ENCODE measurements at places on chromosomes 4 and X. TPM values are rescaled to one million over a fixed set of nuclear protein-coding genes. Genes with fewer than 3 reads are reported as not detected.

GRCh38 chr4:87317527-87317926, 5.2 kb downstream of the HSD17B13 start:
- no peak for DNase-seq

DNA sequence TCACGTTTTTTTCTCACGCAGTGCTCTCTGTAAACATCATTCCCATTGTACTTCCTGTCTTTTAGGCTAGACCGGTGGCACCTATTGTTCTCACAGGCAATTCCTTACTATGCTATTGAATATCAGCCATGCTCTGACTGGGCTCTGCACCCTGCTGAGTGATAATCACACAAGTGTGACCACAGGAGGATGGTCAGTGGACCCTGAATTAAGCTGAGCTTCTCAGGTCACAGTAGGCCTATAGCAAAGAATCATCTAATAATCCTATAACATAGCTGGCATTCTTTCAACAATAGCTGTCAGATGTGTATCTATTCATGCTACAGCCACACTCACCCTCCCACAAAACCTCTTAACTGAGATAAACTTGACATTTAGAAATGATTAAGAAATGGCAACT, 2399.8 kb upstream of the TENM3 start:
- no peak for DNase-seq

DNA sequence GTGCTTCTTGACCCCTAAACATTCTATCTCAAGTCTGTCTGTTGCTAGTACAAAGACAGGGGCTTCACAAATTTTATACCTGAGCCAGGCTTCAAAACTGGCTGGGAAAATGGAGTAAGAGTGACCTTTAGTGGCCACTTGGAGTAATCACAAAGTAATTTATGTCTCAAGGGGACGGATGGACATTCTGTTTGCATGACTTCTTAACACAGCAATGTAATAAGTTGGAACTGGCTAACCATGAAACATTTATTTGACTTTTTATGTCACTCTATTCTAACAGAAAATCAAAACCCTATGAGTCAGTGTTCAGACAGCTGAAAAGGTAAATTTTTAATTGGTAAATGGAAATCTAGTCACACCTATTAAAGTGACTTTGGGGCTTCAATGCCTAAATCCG, 600.6 kb downstream of the ANKRD50 start:
- peak; percentile 37 for DNase-seq

- no peak for DNase-seq
Measured at GRCh38 chr4:106253364-106254129, 62.5 kb downstream of the TBCK start.

DNA sequence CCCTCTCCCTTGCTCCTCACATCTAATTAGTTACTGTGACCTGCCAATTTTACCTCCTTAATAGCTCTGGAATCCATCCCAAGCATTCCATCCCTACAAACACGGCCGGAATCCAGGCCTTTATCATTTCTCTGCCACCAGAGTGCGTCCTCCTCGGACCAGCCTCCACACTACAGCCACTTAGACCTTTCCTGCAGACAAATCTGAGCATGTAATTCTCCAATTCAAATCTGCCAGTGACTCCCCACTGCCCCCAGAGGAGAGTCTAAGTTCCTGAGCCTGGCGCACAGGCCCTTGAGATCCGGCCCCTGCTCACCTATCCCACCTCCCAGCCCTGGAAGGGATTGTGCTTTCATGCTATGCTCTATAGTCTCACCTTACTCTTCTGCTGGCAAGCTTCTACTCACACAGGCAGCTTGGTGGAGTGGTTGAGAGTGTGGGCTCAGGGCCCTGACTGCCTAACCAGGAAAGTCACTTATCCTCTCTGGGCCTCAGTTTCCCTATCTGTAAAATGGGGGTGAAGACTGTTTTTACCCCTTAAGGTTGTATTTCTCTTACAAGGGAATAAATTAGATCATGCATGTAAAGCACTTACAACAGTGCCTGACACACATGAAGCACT, 31.2 kb downstream of the PJA1 start:
- DNase-seq, result no peak

GRCh38 chrX:141439651-141440050, 144.9 kb downstream of the SPANXA1 start:
- DNase-seq, result no peak

GRCh38 chrX:155314260-155314659, 20.2 kb downstream of the CLIC2 start:
- no peak for DNase-seq

- DNase-seq, result no peak
Measured at GRCh38 chrX:118675326-118675965, 52.0 kb upstream of the IL13RA1 start.

GRCh38 chr4:100936661-100937375, 410.5 kb downstream of the PPP3CA start:
- DNase-seq, result no peak

- DNase-seq, result no peak
Measured at GRCh38 chr4:24765376-24765988, 29.9 kb upstream of the SOD3 start.

- no peak for DNase-seq
Measured at GRCh38 chr4:98318521-98318920, 57.3 kb downstream of the RAP1GDS1 start.

DNA sequence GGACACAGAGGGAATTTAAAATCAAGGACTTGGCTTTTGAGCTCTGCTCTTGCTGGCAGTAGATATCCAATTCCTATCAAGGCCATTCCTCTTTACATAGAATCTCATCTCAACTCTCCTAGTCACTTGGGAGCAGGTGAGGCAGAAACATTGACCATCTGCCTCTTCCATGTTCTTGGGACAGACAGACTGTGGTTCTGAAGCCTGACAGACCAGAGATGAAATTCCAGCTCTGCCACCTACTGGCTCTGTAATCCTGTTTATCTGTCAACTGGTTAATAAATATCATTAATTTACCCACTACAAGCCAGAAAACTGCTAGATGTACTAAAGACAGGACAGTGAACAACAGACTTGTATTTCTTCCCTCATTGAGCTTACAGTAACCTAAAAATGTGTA, 300.8 kb downstream of the ADGRL3 start:
- no peak for DNase-seq

- DNase-seq, result no peak
Measured at GRCh38 chrX:16797358-16797757, 11.1 kb downstream of the TXLNG start.

GRCh38 chr4:111066887-111067286, 444.0 kb upstream of the PITX2 start:
- DNase-seq, result peak; percentile 34

DNA sequence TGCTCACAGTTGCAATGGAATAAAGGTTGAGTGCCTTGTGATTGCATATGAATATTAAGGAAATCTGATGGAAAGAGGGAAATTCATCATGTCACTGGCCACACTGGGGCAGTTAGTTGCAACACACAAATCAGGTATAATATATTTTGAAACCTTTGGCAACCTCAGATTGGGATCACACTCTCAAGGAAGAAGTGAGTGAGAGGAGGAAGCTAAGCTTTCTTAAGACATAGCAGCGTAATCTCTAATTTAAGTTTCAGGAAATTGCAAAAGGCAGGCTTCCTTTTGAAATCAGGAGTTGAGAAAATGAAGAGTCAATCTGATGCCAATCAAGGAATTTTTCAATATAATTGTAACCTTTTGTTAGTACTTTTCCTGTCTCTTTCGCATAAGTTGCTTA, 12.3 kb upstream of the CLTRN start:
- no peak for DNase-seq

DNA sequence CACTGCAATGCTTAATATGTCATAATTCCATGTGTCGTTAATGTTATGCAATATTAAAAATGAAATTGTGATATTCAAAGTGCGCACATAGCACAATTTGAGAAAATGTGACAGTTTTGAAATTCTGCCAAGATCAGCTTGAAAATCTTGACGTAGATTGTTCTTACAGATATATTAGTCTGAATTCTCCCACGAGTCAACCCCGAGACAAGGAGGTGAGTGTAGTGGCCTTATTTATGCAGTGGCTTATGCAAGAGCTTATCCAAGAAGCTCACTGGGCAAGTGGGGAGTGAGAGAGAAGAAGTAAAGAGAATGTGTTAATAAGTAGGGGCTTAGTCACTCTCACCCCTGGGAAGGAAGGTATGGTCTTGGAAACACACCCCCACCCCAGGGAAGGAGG, 286.1 kb upstream of the STS start:
- DNase-seq, result no peak

GRCh38 chr4:54872261-54872660, 214.5 kb downstream of the KIT start:
- DNase-seq, result no peak

GRCh38 chrX:20393944-20394343, 127.2 kb upstream of the RPS6KA3 start:
- no peak for DNase-seq

DNA sequence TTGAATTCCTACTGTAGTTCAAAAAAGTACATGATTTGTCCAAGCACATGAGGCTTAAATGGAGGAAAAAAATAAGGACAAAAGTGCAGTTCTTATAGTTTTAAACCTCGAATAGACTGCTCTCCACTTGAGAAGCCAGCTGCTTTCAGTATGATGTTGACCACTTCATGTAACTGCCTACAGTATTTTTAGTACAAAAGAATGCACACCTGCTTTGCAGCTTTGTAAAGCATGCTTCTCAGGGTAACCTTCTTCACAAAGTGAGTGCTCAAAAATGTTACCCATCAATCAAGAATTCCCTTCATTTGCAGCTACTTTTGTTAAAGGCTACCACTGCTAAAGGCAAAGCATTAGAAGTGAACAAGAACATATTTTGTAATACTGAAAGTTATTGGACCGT, 83.4 kb upstream of the FAM47B start:
- no peak for DNase-seq

DNA sequence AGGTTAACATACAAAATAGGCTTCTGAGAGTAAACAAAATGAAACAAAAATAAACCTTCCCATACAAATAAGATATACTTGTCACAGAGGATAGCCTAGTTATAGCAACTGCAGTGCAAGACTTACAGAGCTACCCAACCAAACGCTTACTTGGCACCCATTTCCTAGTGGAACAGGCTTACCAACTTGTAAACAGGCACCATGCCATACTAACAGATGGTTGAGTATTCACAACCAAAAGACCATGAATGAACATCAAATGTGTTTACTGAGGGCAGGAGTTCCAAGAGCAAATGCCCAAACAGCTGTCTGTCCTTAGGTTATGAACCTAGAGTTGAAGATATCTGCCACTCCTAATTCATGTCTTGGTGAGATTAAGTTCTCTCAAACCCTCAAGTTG, 2629.2 kb downstream of the PCDH7 start:
- DNase-seq, result no peak

GRCh38 chr4:99855678-99856077, 38.5 kb downstream of the LAMTOR3 start:
- DNase-seq, result no peak

GRCh38 chrX:138875472-138875871, 164.0 kb upstream of the FGF13 start:
- no peak for DNase-seq

- no peak for DNase-seq
Measured at GRCh38 chrX:78387364-78387763, 60.0 kb upstream of the CYSLTR1 start.

DNA sequence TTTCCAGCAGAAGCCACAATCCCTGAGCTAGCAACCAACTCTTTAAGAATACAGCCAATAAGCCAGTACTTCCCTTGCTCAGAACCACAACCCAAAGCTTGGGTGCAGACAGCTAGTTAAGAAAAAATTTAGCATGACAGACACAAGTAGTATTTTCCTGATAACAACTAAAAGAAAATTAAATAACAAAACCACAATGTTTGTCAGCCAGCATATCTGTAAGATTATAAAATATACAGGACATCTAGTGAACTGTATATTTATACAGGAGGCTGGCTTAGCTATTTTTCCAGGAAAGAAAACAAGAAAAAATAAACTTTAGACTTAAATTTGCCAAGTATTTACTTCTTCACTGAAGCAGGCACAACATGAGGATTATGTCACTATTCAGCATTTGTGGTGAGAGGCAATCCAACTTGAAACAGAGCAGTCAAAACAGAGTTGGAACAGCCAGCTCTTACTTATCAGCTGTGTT, 6.6 kb downstream of the PF4V1 start:
- no peak for DNase-seq

DNA sequence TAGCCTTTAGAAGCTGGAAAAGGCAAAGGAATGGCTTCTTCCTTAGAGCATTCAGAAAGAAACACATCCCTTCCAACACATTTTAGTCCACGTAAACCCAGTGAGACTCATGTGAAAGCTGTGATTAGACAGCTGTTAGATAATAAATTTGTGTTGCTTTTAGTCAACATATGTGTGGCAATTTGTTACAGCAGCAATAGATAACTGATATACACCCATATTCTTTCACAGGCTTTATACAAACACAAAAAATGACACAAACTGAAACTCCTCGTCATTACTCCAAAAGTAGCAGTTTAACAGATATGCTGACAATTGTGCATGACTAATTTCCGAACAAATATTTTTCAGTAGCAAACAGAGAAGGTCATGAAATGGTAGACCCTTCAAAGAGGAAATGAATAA, 65.3 kb downstream of the ANTXR2 start:
- DNase-seq, result no peak

DNA sequence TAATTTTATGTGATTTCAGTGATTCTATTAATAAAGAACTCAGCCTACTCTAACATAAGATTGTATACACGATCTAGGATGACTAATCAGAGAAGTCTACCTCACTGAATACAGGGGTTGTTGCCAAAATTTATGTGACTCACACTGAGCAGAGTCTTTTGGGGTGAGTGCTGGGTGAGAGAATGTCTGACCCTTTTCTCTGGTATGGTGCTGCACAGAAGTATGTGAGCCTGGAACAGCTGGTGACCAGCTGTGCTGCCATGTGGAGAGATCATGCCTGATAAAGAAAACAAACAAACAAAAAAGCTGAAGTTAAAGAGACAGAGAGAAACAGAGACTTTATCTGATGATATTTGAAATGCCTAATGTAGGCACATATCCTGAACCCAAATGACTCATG, 618.1 kb upstream of the GRIA3 start:
- peak; percentile 74 for DNase-seq

DNA sequence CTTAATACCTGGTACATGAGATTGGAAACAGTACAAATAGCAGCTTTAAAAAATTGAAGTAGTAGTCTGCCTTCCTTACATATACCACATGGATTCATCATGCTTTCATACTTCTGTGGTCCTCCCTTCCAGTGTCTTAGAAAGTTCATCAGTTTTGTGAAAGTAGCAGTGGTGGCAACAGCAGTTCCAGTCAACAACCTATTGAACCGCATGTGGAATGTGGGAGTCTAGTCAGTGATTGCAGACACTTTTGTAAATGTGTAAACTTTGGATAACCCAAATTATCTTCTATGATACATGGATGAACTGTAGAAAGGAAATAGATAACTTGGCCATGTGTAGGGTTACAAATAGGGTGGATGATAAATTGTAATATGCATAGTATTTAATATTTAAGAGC, 34.1 kb downstream of the FNIP2 start:
- DNase-seq, result no peak

ZNF157 gene
- total RNA-seq, result 0.63 TPM

NOX1 gene
- total RNA-seq, result not detected

SMIM31 gene
- not detected for total RNA-seq

UGT2B17 gene
- total RNA-seq, result not detected

SSX4B gene
- total RNA-seq, result not detected

UGT2B7 gene
- total RNA-seq, result 42.7 TPM

MSX1 gene
- total RNA-seq, result 1.6 TPM

RAB39B gene
- total RNA-seq, result 5.4 TPM

GAGE12E gene
- total RNA-seq, result not detected

MPP1 gene
- total RNA-seq, result 7.7 TPM

SUPT20HL2 gene
- total RNA-seq, result not detected

RPA4 gene
- total RNA-seq, result not detected

UGT2B11 gene
- total RNA-seq, result not detected

ZNF185 gene
- 45.4 TPM for total RNA-seq
